Stimulated activated CD4-positive, alpha-beta T cell treated with anti-CD3 and anti-CD28 coated beads, Interleukin-12 subunit alpha, Interleukin-12 subunit beta, amount 100 ng/mL, for 4 hours (primary cell): ENCODE measurements at places on chromosomes 11 and 22.

DNA sequence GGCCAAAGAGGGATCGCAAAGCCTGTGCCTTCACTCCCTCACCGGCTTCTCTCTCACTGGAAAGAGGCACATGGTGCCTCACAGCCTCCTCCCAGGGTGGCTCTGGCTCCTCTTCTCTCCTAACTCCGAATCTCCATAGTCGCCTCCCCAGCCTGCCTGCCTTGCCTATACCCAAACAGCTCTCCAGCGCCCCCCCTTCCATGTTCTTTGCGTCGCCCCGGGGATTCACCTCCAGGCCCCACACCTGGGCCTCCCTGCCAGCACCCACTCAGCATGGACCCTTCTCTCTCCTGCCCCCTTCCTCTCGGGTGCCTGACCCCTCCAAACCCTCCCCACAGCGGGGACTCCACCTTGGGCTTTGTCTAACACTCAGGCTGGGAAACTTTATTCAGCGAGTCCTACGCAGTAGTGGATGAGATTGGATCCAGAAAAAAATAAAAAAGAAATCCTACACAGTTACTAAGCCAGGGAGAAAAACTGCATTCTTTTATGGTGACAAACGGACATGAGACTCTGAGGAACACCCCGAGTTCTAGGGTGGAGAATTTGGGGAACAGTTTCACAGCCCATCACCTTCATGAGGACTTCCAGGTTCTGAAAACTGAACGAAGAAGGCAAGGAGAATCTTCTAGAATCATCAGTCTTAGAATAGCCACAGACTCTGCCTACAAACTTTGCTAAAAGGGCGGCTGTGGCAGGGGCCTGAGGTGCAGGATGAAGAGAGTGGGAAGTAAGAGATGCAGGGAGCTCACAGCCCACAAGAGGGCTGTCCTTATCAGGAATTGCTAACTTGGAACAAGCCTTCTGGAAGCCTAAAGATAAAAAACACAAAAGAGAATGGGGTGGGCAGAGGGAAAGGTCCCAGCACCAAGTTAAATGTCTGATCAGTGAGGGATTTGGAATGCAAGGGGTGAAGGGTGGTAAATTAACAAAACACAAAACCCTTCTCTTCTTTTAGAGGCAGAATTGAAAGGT, 5.3 kb downstream of the PPM1F start:
- no peak for DNase-seq

- DNase-seq = no peak
These were observed 118.6 kb downstream of the HIPK3 start for GRCh38 chr11:33375688-33376311.

GRCh38 chr11:10438458-10438857, 16.6 kb upstream of the AMPD3 start:
- DNase-seq = no peak

DNA sequence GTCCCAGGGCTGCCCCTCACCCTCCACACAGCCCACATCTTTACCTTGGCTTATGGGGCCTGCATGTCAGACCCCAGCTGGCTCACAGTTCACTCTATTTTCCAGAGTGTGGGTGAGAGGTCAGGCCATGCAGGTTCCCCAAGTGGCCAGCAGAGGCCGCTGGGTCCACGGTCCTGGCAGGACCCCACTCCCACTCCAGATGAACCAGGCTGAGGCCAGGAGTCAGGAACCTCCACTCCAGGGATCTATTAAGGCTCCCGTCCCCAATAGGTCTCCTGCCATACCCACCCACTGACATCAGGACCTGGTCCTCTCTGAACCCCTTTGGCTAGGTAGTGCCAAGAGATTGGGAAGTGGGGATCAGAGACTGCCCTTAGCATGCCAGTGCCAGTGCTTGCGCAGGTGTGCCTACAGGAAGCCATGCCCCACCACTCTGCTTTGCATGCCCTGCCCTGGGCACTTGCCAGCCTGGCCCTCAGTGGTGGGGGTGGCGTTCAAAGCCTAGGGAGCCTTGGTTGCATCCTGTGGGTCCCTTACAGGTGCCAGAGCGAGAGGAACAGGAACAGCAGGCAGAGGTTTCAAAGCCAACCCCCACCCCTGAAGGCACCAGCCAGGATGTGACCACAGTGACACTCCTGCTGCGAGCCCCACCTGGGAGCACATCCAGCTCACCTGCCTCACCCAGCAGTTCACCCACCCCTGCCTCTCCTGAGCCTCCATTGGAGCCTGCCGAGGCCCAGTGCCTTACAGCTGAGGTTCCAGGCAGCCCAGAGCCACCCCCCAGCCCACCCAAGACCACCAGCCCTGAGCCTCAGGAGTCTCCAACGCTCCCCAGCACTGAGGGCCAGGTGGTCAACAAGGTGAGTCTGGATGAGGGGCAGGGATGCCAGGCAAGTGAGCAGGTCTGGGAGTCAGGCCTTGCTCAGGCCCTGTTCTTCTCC, 8.3 kb downstream of the SMTN start:
- no peak for DNase-seq

DNA sequence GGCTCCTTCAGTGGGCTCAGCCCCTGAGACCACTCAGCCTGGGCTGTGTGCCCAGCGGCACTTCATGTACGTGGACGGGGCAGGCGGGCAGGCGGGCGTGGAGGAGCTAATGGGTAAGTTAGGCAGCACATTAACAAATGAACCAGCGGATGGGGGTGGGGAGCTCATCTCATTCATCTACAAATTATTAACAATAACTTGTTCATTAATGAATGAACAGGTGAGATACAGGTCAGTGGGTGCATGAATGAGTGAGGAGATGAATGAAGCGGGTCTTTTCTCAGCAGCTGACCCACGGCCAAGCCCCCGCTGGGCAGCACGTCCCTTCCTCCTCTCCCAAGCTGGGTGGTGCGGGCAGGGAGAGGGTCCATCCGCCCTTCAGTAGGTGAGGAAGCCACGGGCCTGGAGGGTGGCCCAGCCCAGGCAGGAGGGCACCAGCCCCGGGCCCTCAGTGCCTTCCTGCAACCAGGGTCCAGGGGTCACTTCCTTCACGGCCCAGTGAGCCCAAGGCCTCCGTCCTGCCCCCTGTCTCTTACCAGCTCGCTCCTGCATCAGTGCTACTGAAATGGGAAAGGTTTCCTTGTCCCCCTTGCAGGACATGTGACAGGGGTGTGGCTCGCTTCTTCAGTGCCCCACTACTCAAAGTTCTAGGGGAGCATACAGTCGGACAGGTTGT, 60.5 kb upstream of the KCNQ1OT1 start:
- no peak for DNase-seq
